ENCODE measurements at places on chromosomes 11 and 22.

DNA sequence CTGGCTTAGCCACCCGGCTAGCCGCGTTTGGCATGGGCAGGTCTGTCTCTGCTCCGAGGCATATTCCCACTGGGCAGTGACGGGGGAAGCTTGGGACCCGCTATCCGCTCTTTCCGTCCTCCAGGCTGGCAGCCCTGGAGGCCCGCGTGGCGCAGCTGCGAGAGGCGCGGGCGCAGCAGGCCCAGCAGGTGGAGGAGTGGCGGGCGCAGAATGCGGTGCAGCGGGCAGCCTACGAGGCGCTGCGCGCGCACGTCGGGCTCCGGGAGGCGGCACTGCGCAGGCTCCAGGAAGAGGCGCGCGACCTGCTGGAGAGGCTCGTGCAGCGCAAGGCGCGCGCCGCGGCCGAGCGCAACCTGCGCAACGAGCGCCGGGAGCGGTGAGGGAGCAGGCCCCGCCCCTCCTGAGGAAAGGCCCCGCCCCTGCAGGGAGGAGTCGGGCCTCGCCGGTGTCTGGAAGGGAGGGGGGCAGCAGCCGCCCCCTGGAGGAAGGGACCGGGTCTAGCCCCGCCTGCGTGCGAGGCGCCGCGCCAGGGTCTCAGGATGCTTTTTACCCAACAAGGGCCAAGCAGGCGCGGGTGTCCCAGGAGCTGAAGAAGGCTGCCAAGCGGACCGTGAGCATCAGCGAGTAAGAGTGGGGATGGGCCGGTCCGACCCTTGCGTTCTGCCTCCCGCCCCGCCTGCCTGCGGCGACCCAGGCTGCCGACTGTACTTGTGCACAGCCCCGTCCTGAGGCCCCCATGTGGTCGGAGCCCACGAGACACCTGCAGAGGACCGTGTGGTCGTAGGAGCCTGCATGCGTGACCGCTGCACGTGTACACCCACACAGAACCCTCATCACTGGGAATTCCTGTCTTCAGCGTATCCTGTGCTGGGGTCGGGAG is 7.9 kb downstream of the ATG16L2 start:
- DNase-seq, result peak; percentile 90

DNA sequence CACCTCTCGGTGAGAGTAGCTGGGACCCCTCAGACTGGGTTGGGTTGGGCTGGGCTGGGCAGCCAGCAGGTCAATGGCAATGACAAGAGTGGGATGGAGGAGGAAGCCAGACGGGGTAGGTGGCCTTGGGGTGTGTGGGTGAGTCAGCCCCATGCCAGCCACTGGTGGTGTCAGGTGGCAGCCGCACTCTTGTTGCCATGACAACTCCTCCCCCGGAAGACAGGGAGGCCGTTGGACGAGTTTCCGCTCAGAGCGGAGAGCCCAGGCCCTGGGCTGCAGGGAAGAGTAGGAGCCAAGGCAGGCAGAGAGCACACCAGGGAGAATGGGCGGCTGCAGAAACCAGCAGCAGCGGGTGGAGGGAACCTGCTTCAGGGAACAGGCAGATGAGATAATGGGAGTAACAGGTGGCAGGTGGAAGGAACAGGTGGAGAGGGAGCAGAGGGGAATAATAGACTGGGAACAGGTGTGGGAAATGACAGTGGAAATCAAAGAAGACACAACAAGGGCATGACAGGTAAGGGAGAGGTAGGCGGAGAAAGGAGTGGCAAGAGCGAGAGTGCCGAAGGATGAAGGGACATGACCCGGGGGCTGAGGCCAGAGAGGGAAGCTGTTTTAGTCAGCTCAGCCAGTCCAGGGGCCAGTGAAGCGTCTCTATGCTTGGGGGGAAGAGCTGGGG is 8.7 kb downstream of the SPTBN2 start:
- DNase-seq, result no peak

DNA sequence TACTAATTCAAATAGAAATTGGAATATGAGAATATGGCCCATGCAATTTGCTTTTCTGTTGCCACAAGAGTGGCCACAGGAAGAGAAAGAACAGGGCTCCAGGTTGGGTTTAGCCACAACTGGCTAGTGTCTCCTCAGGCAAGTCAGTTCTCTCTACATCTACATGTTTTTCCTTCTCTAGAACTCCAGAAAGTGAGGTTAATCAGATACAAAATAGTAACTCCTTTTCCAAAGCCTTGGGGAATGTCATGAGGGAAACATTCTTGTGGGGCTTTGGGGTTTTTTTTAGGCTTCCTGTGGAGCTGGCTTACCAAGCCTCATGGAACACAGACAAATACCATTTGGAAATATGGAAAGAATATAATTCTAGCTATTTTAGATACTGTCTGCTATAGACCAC is 161.6 kb downstream of the NAV2 start:
- no peak for DNase-seq

GRCh38 chr11:57336111-57336666 is 497 bp upstream of the SSRP1 start:
- DNase-seq, result no peak

GRCh38 chr11:130769782-130770535 is 146.3 kb downstream of the SNX19 start:
- no peak for DNase-seq

- no peak for DNase-seq
Measured at GRCh38 chr11:72257570-72257969, 13.6 kb upstream of the PHOX2A start.

- DNase-seq, result no peak
Measured at GRCh38 chr22:44455151-44455962, 42.7 kb downstream of the RTL6 start.

Data from cardiac fibroblast (primary cell).